ENCODE measurements at places on chromosomes 5 and 9.

GRCh38 chr9:136886610-136887597, 588 bp downstream of the TRAF2 start:
- ATAC-seq = peak; percentile 24

GRCh38 chr5:75185763-75186162, 50.9 kb downstream of the ANKRD31 start:
- ATAC-seq = no peak

- no peak for ATAC-seq
Observed at GRCh38 chr9:93094658-93095204, 1.3 kb upstream of the CARD19 start.

DNA sequence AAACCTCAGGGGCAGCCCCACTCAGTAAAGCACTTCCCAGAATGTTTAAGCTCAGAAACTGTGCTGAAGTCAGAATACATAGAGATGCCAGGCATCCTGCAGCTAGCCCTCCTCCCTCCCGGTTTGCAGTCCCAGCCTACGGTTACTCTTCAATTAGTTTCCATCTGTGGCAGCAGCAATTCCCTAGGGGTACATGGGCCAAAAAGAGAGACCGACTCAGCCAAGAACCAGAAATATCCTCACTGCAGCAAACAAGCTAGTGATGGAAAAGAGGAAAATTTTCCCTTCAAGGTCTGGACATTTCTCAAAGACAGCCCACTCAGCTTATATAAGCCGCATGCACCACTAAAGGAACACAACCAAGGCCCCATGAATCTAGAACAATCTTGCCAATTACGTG, 89.1 kb upstream of the PPP2R2B start:
- no peak for ATAC-seq

- ATAC-seq = no peak
Observed at GRCh38 chr9:116450378-116451139, 236.5 kb upstream of the TRIM32 start.

DNA sequence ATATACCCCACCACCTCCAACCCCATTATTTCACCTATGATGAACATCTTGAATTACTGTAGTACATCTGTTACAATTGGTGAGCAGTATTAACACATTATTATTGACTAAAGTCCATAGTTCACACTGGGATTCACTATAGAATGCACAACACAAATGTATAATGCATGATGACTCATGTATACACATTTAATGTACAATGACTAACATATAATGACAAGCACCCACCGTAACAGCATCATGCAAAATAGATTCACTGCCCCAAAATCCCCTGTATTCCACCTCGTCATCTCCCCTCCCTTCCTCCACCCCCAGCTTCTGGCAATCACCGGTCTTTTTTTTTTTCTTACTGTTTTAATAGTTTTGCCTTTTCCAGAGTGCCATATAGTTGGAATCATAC, 47.1 kb upstream of the NEK6 start:
- ATAC-seq = peak; percentile 45

- no peak for ATAC-seq
Observed at GRCh38 chr9:29160763-29161353, 1587.6 kb upstream of the C9orf72 start.

GRCh38 chr5:8446179-8446578, 577.2 kb downstream of the MTRR start:
- ATAC-seq = no peak

DNA sequence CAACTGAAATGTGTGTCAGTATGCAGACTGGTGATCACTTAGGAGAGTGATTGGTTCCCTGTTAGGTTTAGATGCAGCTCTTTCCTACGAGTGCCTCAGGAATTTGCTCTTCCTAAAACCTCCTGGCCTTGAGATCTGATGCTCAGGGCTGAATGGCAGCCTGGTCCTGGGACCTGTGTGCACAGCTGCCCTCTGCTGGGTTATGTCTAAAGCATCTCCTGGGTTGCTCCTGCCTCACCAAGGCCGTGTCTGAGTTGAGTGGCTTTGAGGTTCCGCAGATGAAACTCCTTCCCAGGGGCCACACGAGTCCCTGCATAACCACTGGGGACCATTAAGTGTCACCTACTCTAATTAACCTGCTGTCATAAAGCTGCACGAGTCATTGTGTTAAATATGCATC, 59.5 kb downstream of the MVB12B start:
- ATAC-seq = peak; percentile 72

- no peak for ATAC-seq
Observed at GRCh38 chr5:58117542-58117941, 342.3 kb downstream of the PLK2 start.
